ENCODE measurements at places on chromosomes 4 and X. TPM values are rescaled to one million over a fixed set of nuclear protein-coding genes. Genes with fewer than 3 reads are reported as not detected.

DNA sequence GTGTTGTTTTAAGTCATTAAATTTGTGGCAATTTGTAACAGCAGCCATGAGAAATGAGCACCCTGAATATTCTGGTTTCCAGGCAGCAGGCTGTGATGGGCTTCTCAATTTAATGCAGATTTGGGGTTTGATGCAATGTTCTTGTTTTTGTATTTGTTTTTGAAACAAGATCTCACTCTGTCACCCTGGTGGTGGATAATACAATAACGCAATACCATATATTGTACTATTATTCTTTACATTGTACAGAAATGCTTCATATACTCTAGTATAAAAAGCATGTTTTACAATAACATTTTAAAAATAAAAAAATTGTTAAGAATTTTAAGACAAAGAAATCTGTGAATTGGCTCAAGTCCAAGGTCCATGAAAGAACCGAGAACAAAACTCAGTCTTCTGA is 129.1 kb downstream of the USP46 start:
- no peak overlapping the region for H3K27ac ChIP-seq
- no peak overlapping the region for H3K4me3 ChIP-seq
- no peaks in the 10 kb centered on the region for H3K36me3 ChIP-seq
- DNase-seq: no peak
- no peaks in the 10 kb centered on the region for H3K27me3 ChIP-seq

DNA sequence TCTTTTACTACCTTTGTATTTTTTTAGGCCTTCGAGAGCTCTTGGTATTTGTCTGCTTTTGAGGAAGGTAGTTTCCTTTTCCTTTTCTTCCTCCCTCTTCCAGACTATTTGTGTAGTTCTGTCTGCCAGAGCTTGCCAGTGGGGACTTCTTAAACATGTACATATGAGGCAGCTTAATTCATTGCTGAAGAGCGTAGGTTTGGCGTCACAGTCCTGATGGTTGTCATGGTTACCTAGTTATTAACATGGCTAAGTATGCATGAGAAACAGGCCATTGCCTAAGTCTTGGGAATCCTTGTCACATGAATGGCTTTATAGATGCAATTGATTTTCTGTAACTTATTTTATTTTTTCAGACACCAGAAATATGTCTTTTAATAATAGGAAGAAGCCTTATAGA is 48.5 kb upstream of the ARMCX2 start:
- no peak for DNase-seq
- H3K36me3 ChIP-seq: no peaks in the 10 kb centered on the region
- H3K4me1 ChIP-seq: no peaks in the 10 kb centered on the region
- H3K27me3 ChIP-seq: no peaks in the 10 kb centered on the region
- no peak overlapping the region for H3K4me3 ChIP-seq
- H3K27ac ChIP-seq: no peak overlapping the region

GRCh38 chr4:113141901-113142346 is 92.5 kb downstream of the ANK2 start:
- no peak overlapping the region for H3K27ac ChIP-seq
- H3K27me3 ChIP-seq: no peaks in the 10 kb centered on the region
- H3K4me3 ChIP-seq: no peak overlapping the region
- H3K4me1 ChIP-seq: peaks cover 4% of the 10 kb centered on the region

DNA sequence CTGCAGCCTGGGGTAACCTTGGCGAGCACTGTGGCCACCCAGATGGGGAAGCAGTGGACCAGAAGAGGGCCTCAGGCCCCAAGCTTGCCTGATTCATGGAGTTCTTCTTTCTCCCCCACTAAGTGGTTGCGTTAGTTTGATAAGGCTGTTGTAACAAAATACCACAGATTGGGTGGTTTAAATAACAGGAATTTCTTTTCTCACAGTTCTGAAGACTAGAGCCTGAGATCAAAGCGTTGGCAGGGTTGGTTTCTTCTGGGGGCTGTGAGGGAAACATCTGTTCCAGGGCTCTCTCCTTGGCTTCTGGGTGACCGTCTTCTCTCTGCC is 105.7 kb upstream of the GATB start:
- no peak for DNase-seq
- no peaks in the 10 kb centered on the region for H3K36me3 ChIP-seq
- no peaks in the 10 kb centered on the region for H3K4me1 ChIP-seq

Gene ARAP2
- 52.8 TPM for total RNA-seq

Gene PLXNB3
- total RNA-seq: 36.1 TPM

Gene ARSJ
- total RNA-seq: 5.4 TPM

Gene FAM9B
- not detected for total RNA-seq
